ENCODE measurements at places on chromosomes 6 and 20.

DNA sequence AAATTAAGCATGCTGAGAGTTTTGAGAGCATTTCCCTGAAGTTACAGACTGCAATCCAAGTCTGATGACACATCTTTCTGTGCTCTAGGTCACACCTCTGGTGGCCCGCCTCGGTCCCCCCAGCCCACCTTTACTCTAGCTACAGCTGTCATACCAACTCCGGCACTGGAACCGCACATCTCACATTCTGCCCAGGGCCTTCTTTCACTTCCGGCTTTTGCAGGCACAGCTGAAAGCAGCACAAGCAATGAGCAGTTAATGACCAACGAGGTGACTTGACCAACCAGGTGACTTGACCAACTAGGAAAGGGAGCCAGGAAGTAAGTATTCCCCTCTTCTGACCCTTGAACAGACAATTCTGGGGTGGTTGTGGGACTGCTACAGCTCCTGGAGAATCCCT, 88.6 kb upstream of the MOCS1 start:
- DNase-seq, result no peak

DNA sequence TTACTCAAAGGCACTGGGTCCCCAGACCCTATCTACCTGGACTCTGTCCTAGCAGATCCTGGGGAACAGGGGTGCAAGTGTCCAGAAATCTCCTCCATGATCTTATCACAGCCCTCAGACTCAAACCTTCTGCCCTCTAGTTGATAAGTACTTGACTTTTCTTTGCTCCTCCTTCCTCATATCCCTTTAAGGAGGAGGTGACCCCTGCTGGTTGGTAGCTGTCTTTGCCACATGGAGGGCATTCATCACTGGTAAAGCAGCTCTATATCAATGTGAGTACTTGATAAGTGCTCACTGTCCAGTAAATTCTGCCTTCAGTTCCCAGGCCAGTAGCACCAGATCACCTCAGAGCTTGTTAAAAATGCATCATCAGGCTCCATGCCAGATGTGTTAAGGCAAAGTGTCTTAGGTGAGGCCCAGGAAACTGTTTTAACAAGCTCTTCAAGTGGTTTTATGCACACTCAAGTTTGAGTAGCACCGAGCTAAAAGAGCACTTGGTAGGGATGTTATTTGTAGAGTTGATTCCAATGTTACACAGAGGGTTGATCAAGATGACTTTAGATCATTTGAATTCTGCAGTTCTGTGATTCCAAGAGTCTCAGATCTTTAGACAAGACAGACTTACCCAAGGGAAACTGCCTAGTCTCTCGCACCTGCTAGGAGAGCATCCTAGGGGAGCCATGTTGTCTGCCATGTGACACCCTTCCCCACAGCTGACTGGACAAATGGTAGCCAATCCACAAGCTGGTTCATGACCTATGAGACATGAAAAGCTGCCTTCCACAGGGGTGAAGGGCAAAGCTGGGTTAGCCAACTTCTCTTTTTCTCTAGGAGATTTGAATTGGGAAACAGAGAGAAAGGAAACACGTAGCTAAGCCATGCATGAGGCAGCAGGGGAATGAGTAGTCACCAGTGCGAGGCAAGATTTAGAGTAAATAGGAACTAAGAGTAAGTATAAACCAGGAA, 18.6 kb downstream of the TREML2 start:
- no peak for DNase-seq

GRCh38 chr6:46135176-46135575, 5.4 kb downstream of the ENPP4 start:
- no peak for DNase-seq

GRCh38 chr6:137967689-137968454, 100.8 kb downstream of the TNFAIP3 start:
- DNase-seq, result no peak

DNA sequence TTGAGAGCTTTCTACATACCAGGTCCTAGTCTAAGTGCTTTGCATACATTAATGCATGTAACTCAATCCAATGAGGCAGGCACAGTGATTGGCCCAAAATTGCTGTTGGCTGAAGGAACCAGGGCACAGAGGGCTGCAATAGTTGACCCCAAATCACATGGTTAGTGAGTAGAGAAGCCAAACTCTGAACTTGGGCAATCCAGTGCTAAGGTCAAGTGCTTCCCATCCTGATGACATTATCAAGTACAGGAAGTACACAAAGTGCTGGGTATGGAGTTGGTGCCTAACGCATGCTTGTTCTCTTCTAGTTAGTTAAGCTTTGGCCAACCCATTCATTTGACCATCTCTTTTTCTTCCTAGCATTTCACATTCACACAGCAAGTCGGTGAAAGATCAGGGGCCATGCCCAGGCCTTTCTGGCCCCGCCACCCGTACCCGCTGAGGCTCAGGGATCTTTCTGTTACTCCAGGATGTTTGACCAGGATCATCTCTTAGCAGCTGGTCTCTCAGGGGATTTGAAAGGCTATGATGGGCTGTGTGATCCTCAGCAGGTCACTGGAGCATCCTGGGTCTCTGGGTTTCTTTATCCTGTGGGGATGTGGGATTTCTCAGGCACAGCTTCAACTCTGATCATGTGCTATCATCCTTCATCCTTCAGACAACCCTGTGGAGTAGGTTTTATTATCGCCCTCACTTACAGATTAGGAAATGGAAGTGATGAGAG, 7.0 kb downstream of the KCNB1 start:
- no peak for DNase-seq

DNA sequence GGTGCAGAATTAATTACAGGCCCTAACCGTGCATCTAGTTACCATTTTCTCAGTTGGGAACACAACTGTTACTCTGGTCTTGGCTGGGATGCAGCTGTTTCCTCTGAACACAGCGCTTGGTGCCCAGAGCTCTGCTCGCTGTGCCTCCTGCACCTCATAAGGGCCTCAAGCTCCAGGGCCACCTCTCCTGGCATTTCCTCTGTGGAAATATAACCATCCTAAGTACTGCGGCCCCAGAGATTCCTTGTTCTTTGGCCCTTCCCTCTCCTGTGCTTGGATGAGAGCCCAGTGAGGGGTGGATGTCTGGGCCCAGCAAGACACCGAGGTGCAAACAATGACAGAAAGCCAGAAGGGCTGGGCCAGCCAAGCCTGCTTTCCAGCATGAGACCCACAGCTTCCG, 169.9 kb upstream of the CST7 start:
- no peak for DNase-seq

All from cortex of kidney (tissue), 1 donor.